ENCODE measurements at places on chromosomes 5 and 9.

GRCh38 chr5:42949348-42950115 is 90.6 kb downstream of the ANXA2R start:
- DNase-seq: peak; percentile 83

DNA sequence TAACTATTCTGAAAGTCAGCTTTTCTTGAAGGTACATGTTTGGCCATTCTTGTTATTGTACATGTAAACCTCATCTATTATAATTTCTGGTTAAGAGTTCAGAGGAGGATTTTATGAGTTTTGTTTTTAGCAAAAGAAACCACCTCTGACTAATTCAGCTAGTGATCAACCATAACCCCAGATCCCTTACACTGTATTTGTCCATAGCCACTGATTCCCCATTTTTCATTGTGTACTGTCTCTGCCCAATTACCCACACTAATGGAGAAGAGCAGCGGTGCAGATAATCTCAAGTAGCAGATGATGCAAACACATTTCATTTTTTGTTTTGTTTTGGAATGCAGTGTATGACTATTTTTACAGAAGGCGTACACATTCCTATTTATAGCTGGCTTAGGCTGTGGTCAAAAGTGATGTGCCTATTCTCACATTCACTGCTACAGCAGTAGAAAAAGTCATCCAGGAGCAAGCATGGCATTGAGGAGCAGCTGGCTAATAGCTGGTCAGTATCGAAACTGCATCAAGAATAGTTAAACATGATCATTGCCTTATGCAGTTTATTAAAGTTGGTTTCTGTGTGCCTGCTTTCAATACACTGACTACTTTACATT is 988.3 kb downstream of the DTWD2 start:
- peak; percentile 1 for DNase-seq

DNA sequence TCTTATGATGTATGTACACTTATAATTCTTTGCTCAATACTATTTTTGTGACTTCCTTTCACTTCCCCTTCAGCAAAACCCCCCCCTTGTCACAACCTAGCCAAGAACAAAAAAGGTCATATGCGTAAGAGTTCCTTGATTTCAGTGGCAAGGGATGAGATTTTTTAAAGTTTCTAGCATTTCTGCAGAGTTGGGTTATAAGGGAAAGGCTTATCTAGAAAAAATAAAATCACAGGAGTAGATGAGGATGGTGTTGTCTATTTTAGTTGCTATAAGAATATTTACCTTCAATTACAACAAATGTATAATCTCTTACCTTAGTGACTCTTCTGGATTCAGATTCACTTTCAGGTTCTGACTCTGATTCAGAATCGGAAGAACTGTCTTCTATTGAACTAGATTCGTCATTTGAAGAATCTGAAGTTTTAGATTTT is 184.6 kb downstream of the AP3B1 start:
- DNase-seq: no peak

GRCh38 chr5:82222597-82223574 is 55.3 kb downstream of the RPS23 start:
- peak; percentile 18 for DNase-seq

- peak; percentile 35 for DNase-seq
These were observed 24.4 kb upstream of the GPR151 start for GRCh38 chr5:146540414-146540813.

DNA sequence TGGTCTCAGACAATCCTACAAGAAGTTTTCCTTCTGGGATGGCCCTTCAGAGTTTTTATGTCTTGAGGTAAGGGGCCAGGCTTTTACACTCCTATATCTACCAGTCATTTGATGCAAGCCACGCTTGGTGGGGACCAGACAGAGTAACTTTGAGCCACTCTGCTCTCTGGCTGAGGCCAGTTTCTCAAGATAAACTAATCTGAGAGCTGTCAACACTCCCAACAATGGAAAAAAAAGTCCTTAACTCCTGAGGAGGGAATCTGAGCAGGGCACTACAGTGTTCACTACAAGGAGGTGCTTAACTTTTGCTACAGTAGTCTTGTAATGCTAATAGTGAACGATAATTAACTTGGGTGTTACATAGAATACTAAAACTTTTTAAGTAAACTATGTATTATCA is 62.7 kb downstream of the MRPS30 start:
- DNase-seq: no peak

- no peak for DNase-seq
These were observed 351 bp upstream of the MSX2 start for GRCh38 chr5:174723979-174724483.

- no peak for DNase-seq
These were observed 27.7 kb downstream of the NSG2 start for GRCh38 chr5:174073122-174073660.

DNA sequence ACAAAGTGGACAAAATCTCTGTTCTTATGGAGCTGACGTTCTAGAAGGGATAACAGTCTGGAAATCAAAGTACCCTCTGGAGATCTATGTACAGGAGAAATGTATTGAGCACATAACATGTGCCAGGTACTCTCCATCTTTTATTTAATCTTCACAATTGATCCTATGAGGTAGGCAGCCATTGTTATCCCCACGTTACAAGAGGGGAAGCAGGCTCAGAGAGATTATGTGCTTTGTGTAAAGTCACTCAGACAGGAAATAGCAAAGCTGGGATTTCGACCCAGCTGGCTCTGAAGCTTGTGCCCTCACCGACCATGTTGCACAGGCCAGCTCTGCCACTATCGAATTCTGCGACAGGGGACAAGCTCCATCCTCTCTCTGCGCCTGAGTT is 21.5 kb downstream of the PDGFRB start:
- DNase-seq: no peak

DNA sequence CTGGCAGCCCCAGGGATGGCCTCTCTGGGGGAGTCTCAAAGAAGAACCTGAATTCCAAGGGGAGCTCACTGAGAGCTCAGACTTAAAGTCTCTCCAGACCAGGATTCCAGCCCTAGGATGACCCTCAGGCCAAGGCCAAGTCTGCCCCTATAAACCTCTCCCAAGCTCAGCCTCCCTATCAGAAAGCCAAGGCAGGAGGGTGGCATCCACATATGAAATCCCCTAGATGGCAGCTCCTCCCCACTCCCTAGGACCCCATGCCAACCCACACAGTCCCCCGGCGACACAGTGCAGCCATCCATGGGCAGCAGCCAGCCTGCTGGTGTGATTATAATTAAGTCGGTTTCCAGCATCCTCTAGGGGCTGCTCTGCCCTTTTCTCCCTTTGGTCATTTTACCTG is 269.9 kb downstream of the CDK5RAP2 start:
- DNase-seq: no peak

GRCh38 chr9:131691969-131692611 is 47.8 kb downstream of the RAPGEF1 start:
- DNase-seq: no peak

GRCh38 chr5:175803736-175804454 is 67.5 kb upstream of the CPLX2 start:
- no peak for DNase-seq

All from fibroblast of upper back skin (primary cell).